ENCODE measurements at places on chromosomes 12 and 14. TPM values are rescaled to one million over a fixed set of nuclear protein-coding genes. Genes with fewer than 3 reads are reported as not detected.

DNA sequence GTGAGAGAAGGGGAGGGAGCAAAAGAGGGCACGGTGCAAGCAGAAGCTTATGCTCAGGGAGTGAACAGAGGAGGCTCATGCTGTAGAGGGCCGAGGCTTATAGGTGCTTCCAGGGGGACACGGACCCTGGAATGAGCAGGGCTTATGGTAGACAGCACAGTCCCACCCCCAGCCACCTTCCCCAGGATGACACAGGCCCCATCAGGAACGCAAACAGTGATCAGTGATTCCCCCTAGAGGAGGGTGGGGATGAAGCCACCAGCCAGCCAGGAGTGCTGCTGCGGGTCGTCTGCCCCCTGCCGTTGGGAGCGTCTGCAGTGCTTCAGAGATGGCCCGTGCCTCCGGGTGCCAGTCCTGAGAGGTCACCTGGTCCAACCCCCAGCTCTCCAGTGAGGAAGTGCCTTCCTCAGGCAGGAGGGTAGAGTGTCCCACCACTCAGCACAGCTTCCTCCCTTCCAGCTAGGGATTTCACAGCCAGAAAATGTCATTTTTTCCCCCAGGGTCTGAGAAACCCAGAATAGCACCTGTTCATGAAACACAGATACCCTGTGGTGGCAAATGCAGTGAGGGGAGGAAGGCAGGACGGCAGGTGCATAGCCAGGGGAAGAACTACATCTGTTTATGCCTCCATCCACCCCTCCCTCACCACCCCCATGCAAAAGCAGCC is 60.7 kb downstream of the SLC6A12 start:
- H3K27me3 ChIP-seq, result no peaks in the 10 kb centered on the region
- H3K27ac ChIP-seq, result no peak overlapping the region
- H3K36me3 ChIP-seq, result no peaks in the 10 kb centered on the region

GRCh38 chr12:59761542-59761941 is 165.7 kb downstream of the SLC16A7 start:
- H3K27me3 ChIP-seq, result no peaks in the 10 kb centered on the region
- DNase-seq, result no peak
- no peaks in the 10 kb centered on the region for H3K4me1 ChIP-seq

DNA sequence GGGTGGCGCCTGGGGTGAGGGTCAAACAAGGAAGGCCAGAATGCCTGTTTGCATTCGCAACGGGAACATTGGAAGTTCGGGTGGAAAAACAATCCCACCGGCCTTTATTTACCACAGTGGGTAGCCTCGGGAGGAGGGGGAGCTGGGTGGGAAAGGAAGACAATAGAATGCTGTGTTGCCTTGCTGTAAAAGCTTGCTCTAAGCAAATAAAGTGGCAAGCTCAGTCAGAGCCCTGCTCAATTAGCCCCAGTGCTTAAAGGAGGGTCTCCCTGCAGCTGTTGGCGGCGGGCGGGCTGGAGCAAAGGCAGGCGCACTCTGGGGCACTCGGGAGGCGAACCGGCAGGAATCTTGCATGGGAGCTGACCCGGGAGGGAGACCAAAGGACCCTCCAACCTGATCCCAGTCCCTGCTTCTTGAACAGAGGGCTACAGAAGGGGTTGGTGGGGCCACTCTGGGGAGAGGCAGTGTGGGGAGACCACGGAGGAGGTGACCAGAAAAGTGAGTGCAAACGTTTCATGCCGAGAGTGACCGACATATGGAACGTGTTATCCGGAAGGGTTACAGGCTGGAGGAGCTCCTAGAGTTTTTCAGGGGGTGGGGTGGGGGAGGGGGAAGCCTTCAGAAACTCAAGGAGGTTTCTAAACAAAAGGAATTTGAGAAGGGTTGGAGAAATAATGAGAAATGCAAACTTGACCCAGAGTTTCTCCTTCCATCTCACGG is 48.5 kb downstream of the NTF3 start:
- no peaks in the 10 kb centered on the region for H3K27me3 ChIP-seq
- no peaks in the 10 kb centered on the region for H3K4me1 ChIP-seq

DNA sequence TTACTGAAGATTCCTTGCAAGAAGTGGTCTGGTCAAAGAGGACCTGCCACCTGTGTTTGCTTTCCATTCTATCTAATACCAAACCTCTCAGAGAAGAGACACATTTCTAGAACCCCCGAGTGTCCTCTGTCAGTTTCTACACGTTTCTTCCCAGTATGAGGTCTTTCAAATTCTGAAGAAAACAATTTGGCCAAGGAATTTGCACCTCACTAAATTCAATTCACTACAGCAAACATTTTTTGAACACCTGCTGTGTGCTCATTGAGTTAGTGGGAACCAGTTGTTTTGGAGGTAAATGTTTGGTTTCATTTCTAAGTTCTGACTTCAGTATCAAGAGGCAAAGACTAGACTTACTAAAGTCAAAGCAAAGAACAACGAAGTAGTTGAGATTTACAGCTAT is 19.4 kb downstream of the GPR19 start:
- no peak overlapping the region for H3K4me3 ChIP-seq
- H3K4me1 ChIP-seq, result no peaks in the 10 kb centered on the region
- H3K27me3 ChIP-seq, result no peaks in the 10 kb centered on the region
- H3K36me3 ChIP-seq, result no peaks in the 10 kb centered on the region
- no peak for DNase-seq
- no peak overlapping the region for H3K27ac ChIP-seq

DNA sequence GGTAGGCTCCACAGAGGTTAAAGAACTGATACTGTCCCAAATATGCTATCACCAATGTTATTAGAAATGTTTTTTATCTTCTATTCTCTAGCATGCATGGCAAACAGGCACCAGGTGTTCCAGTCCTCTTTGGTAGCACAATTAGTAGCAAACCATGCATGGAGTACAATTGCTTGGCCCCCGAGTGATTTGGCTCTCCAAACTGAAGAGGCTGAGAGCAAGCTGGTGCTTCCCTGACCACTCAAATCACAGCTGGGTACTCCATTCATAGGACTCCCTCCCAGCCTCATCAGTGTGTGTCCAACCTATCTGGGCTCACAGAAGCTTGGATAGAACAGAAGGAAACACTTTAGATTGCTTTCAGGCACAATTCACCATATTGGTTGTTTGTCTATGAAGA is 93.4 kb downstream of the DIO2 start:
- no peaks in the 10 kb centered on the region for H3K36me3 ChIP-seq
- no peak overlapping the region for H3K27ac ChIP-seq
- no peak for DNase-seq
- no peaks in the 10 kb centered on the region for H3K4me1 ChIP-seq
- no peak overlapping the region for H3K4me3 ChIP-seq

- H3K27me3 ChIP-seq, result no peaks in the 10 kb centered on the region
- H3K27ac ChIP-seq, result no peak overlapping the region
- H3K36me3 ChIP-seq, result no peaks in the 10 kb centered on the region
- DNase-seq, result no peak
- H3K4me1 ChIP-seq, result no peaks in the 10 kb centered on the region
- no peak overlapping the region for H3K4me3 ChIP-seq
These were observed 8.3 kb downstream of the ADCK1 start for GRCh38 chr14:77808250-77808649.

GRCh38 chr12:90303771-90304170 is 595.1 kb upstream of the ATP2B1 start:
- DNase-seq, result no peak
- H3K36me3 ChIP-seq, result no peaks in the 10 kb centered on the region
- H3K27me3 ChIP-seq, result no peaks in the 10 kb centered on the region
- no peak overlapping the region for H3K4me3 ChIP-seq
- no peak overlapping the region for H3K27ac ChIP-seq

DNA sequence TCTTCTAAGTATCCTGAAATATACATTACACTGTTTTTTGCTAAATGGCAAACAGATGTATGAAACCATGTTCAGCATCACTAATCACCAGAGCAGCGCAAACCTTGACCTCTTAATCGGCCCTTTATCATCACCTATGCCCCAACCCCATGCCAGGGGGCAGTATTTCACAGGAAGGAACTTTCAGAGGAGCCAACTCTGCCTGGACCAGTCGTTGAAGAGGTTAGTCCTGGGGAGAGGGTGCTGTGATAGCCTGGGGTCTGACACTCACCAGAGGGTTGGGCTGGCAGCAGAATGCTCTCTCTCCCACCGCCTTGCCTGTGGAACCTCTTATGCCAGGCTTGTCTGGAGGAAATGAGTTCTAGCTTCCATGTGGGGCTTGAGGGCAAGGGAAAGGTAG is 411.7 kb downstream of the TMEM117 start:
- H3K4me3 ChIP-seq, result no peak overlapping the region
- no peaks in the 10 kb centered on the region for H3K36me3 ChIP-seq
- H3K4me1 ChIP-seq, result no peaks in the 10 kb centered on the region
- H3K27ac ChIP-seq, result no peak overlapping the region
- DNase-seq, result no peak

- no peaks in the 10 kb centered on the region for H3K27me3 ChIP-seq
- H3K27ac ChIP-seq, result no peak overlapping the region
- no peak for DNase-seq
- H3K4me3 ChIP-seq, result no peak overlapping the region
These were observed 123.6 kb downstream of the VRK1 start for GRCh38 chr14:96920820-96921219.

STAB2 gene
- 2.6 TPM for total RNA-seq

PIWIL1 gene
- not detected for total RNA-seq

MYF6 gene
- not detected for total RNA-seq
